LoVo (cell line): ENCODE measurements at places on chromosomes 5 and 9.

DNA sequence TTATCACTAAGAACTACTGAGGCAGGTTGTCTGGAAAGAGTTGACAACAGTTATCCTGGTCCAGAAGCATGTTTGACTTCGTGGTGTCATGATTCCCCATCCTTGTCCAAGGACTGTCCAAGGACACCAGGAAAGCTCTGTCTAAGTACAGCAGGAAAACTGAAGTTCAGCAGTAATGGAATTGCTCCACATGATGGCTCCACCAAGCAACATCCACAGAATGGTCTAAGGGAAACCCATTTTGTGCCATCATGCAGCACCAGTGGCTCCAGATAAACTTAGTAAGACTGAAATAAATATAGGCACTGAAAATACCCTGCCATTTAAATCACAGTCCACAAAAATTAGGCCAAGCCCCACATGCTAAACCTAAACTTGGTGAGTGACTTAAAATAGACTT lies 192.8 kb downstream of the CDH18 start:
- no peak for DNase-seq

GRCh38 chr5:100615362-100615761 lies 80.2 kb downstream of the FAM174A start:
- DNase-seq, result no peak

- no peak for DNase-seq
These were observed 84.5 kb upstream of the MAN2A1 start for GRCh38 chr5:109605207-109605730.

DNA sequence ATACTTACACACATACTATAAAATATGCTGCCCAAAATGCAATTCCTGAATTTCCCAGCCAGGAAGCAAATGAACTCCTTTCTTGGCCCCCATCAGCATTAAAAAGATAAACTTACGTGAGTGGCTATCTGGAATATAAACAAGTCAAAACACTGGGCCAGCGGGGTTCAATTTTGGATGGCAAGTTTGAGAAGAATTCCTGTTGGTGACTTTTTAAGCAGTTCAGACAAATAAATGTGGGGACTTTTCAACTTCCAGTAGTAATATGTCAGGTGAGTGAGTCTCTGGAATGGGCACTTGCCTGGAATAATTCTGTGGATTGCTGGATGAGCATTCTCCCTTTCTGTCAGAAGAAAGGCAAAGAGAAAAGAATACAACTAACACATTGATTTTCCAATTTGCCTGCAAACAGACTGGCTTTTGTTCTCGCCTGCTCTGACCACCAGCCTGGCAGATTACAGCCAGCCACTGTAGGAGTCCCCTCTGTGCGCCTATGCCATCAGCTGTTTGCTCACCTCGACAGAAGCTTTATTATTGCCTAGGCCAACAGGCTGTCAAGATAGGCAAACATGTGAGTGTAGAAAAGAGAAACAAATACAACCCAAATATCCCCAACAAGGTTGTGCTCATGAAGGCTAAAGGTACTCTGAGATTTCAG lies 78.6 kb downstream of the MRPS27 start:
- no peak for DNase-seq

GRCh38 chr5:40627706-40628105 lies 52.0 kb upstream of the PTGER4 start:
- DNase-seq, result no peak

DNA sequence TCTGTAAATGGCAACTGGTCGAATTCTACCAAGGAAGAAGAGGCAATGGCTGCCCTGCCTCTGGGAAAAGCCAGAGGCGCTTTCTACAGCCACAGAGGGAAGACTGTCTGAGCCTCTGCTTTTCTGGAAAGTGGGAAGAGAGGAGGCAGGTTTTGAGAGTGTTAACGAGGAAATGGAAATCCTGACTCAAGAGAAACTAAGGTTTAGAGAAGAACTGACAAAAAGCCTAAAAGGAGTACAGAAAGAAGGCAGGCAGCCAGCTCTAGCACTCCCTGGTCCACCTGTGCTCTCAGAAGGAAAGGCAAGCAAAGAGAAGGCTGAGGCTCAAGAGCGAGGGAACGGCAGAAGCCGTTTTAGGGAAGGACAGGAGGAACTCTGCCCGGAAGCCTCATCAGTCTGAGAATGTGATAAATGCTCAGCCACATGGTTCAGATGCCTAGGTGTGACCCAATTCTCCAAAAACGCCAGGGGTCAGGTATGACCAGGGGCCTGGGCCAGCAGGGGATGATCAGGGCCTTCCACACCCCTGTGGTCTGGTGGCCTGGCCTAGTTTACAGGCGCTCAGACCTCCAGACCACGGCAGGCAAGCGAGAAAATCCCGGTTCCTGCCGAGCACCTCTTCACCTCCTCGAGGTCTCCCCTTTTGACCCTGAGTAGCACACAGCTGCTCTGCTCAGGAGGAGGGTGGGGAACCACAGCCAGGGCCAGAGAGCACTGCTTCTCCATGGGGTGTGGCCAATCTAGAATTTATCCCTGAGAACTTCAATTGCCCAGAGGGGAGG lies 79.9 kb upstream of the FBXW11 start:
- no peak for DNase-seq

- DNase-seq, result no peak
These were observed 44.9 kb upstream of the SYNPO start for GRCh38 chr5:150595466-150596031.

- no peak for DNase-seq
These were observed 27.8 kb downstream of the SLC12A7 start for GRCh38 chr5:1083823-1084605.

- DNase-seq, result no peak
These were observed 26.4 kb downstream of the LPCAT1 start for GRCh38 chr5:1497242-1497777.

GRCh38 chr9:133378408-133378962 lies 2.3 kb downstream of the STKLD1 start:
- no peak for DNase-seq

DNA sequence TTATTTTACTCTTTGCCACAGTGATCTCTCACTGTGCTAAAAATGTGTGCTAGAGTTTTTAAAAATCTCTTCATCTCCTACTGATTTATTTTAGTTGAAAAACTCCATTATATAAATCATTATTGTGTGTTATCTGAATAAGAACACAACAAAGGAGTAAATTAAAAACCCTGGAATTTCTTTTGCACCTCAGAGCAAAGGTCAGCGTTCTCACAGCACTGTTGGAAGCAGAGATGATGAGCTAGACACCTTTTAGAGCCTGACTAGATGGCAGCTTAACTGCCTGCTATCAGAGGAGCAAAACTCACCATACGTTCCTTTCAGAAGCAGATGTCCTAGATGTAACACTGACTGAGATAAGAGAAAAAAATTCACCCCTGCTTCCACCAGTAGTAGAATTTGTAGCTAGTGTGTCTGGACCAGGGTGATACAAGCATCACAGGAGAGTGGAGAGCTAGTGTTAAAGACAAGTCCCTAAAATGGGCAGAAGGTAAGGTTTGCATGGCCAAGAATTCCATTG lies 147.1 kb downstream of the ENTREP1 start:
- DNase-seq, result no peak

DNA sequence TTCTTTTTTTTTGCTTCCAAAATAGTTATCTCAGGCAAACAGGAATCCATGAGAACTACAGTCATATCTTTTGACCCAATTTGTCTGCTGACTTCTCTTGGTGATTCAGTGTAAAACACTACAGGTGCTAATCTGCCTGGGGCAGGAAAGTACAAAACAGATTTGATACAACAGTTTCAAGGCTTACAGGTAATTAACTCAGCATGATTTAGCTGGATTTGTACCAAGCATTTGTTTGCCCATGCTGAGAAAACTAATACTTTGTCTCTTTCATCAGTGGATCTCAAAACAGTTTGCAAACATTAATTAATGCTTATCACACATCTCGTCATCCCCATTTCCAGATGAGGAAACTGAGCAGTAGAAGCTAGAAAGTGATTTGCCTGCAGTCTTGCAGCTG lies 312.5 kb upstream of the SEMA6A start:
- DNase-seq, result no peak

- no peak for DNase-seq
These were observed 1.4 kb upstream of the PSIP1 start for GRCh38 chr9:15512204-15512603.

DNA sequence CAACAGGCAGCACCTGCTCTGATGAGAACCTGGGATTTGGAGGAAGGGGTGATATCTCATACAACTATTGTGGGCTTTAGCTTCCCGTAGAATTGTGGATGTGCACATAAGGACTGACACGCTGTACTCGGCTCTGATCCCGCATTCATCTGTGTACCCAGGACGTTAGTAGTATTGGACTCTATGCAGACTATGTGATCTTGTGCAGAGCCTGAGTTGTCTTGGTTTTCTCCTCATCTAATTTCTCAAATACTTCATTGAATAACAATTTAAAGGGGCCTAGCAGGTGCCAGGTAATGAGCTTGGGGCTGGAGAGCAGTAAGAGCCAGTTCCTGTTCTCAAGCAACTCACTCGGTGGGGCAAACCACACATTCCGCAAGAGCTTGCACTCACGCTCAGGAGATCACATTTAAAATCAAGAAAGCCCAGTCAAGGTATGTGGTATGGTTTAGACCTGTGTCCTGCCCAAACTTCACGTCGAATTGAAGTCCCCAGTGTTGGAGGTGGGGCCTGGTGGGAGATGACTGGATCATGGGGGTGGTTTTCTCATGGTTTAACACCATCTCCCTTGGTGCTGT lies 14.8 kb downstream of the C5orf15 start:
- DNase-seq, result no peak

DNA sequence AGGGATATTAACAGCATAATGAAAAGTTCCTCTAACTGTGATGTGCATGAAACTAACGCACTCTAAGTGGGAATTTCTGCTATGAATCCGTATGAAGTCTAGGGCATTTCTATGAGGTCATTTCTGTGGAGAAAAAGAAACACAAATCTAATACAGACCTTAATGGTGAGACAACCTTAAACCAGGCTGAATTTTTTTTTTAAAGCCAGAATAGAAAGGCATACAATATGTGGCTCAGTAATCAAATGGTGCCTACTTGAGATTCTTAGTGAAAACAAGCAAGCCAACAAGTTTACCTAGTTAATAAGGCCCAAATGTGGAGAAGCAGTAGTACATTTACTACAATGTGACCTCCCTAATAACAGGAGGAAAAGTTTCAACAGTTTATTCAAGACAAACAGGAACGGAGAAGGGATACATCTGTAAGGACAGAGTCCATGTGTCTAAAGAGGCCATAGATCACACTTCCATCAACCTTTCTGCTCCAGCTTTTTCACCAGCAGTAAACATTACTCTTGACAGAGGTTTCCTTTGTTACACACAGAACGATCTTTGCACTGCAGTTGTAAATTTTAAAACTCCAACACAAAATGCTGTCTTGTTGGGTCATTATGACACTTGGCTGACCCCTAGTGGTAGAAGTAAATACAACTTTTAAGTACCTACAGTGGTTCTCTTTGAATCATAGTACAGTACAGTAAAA lies 26.2 kb downstream of the CARNMT1 start:
- DNase-seq, result peak; percentile 76

DNA sequence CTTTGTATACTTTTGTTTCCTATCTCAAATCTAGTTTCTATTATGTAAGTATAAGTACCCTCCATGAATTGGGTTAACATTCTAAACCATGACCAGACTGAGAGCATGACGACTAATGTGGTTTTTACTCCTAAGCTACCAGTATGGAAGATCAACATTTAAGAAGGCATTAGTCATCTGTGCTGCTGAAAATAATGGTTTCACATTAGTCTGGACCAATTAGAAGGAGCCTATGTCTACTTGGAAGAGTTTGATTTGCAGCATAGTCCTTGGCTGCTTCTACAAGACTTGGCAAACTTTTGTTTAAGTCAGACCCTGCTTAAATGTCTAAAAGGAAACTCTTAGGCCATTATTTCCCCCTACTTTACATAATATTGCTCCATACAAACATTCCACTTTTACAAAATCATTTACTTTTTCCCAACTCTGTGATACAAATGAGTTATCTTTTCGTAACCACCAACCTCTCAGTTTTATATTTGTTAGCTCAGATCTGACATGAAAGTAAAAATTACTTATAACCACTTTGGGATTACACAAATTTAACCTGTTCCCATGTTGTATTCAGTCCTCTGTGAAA lies 186.7 kb downstream of the COMMD10 start:
- no peak for DNase-seq

- DNase-seq, result no peak
These were observed 4.3 kb downstream of the LCP2 start for GRCh38 chr5:170293273-170293672.
